Activated naive CD8-positive, alpha-beta T cell treated with anti-CD3 and anti-CD28 coated beads for 36 hours (primary cell): ENCODE measurements at places on chromosomes 2 and 18. TPM values are rescaled to one million over a fixed set of nuclear protein-coding genes. Genes with fewer than 3 reads are reported as not detected.
A peak's percentile ranks its signal among the peaks of the same experiment; 100 is the strongest.

The SH3RF3 gene
- 2.5 TPM for total RNA-seq

The RAD51AP2 gene
- total RNA-seq: not detected

The FBXO11 gene
- total RNA-seq: 36.4 TPM

The COPS7B gene
- 55.2 TPM for total RNA-seq

The ANKRD62 gene
- total RNA-seq: not detected

The VWA3B gene
- not detected for total RNA-seq

The LIPG gene
- 0.45 TPM for total RNA-seq

DNA sequence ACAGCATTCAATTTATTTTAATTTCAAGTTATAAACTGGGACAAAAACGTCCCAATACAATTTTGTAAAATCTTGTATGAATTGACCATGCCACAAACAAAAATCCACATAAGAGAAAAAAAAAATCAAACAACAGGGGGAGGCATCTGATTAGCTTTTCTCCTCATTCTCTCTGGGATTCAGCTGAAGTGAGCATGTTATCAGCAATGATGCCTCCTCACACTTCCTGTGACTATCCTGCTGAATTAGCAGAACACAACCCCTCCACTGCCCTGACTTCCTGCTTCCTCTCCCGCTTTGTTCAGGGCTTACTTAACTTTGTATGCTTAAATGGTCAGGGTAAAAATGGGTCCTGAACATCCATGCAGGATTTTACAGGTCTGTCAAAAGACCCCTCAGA, 132.2 kb upstream of the ITGB6 start:
- peak overlapping the region; percentile 67 for H3K27ac ChIP-seq
- H3K27me3 ChIP-seq: no peaks in the 10 kb centered on the region

GRCh38 chr2:157760949-157761348, 115.2 kb downstream of the ACVR1 start:
- DNase-seq: no peak
- no peak overlapping the region for H3K4me3 ChIP-seq
- no peaks in the 10 kb centered on the region for H3K27me3 ChIP-seq
- no peaks in the 10 kb centered on the region for H3K4me1 ChIP-seq

- no peak overlapping the region for H3K27ac ChIP-seq
- no peak for DNase-seq
- H3K4me1 ChIP-seq: peaks cover 10% of the 10 kb centered on the region
- no peak overlapping the region for H3K4me3 ChIP-seq
- H3K36me3 ChIP-seq: peaks cover 2% of the 10 kb centered on the region
These were observed 246.4 kb upstream of the PXDN start for GRCh38 chr2:1990724-1991123.

- no peak for DNase-seq
- H3K36me3 ChIP-seq: no peaks in the 10 kb centered on the region
- H3K27ac ChIP-seq: no peak overlapping the region
- no peaks in the 10 kb centered on the region for H3K27me3 ChIP-seq
- H3K4me3 ChIP-seq: no peak overlapping the region
These were observed 165.0 kb downstream of the ZEB2 start for GRCh38 chr2:144354953-144355352.

- H3K36me3 ChIP-seq: peaks cover 17% of the 10 kb centered on the region
- no peak overlapping the region for H3K27ac ChIP-seq
- DNase-seq: no peak
- peaks cover 13% of the 10 kb centered on the region for H3K4me1 ChIP-seq
- H3K4me3 ChIP-seq: no peak overlapping the region
These were observed 2.8 kb downstream of the WDR54 start for GRCh38 chr2:74424139-74424992.

- peaks cover 41% of the 10 kb centered on the region for H3K4me1 ChIP-seq
- DNase-seq: no peak
- peaks cover 14% of the 10 kb centered on the region for H3K36me3 ChIP-seq
- no peak overlapping the region for H3K27ac ChIP-seq
- H3K27me3 ChIP-seq: no peaks in the 10 kb centered on the region
- no peak overlapping the region for H3K4me3 ChIP-seq
These were observed 215.4 kb upstream of the ITGA4 start for GRCh38 chr2:181241797-181242196.

- H3K4me3 ChIP-seq: no peak overlapping the region
- no peaks in the 10 kb centered on the region for H3K27me3 ChIP-seq
- peaks cover 17% of the 10 kb centered on the region for H3K4me1 ChIP-seq
- H3K27ac ChIP-seq: no peak overlapping the region
- no peak for DNase-seq
These were observed 21.0 kb upstream of the RHOB start for GRCh38 chr2:20425884-20426283.

DNA sequence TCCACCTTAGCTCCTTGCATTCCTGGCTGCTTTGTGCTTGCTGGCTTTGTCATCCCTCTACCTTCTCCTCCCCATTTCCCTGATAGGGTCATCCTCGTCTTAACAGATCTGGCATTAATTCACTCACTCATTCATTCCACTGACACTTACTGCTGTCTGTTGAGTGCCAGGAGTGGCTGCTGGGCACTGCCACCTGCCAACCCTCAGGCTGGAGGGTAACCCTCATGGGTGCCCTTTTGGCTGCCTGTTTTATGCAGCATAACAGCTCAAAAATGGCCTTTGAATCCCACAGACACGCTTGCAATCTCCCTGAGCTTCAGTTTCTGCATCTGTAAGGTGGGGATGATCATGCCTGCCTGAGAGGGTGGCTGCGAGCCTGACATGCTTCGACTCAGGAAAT, 25.2 kb downstream of the FHOD3 start:
- DNase-seq: no peak
- no peaks in the 10 kb centered on the region for H3K4me1 ChIP-seq
- peaks cover 2% of the 10 kb centered on the region for H3K36me3 ChIP-seq
- H3K27me3 ChIP-seq: peaks cover 33% of the 10 kb centered on the region
- no peak overlapping the region for H3K27ac ChIP-seq

DNA sequence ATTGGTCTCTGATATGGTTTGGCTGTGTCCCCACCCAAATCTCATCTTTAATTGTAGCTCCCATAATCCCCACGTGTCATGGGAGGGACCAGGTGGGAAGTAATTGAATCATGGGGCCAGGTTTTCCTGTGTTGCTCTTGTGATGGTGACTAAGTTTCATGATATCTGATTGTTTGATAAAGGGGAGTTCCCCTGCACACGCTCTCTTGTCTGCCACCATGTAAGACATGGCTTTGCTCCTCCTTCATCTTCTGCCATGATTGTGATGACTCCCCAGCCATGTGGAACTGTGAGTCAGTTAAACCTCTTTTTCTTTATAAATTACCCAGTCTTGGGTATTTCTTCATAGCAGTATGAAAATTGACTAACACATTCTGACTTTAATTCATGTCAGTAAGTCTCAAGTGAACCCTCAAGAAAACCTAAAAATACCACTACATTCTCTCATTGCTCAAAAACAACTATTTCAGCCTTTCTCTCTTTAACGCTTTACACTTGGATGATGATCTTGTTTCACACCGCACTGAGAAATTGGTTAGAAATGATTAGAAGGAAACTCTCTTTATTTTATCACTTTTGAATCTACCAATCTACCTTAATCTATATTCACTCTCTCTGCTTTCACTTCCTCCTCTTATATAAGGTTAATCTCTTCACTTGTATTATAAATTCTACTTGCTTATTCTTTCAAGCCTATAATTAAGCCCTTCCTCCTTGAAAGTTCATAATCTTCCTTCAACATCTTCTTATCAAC, 110.1 kb downstream of the GALR1 start:
- H3K36me3 ChIP-seq: peaks cover 2% of the 10 kb centered on the region
- no peaks in the 10 kb centered on the region for H3K4me1 ChIP-seq
- no peak for DNase-seq
- H3K27me3 ChIP-seq: peaks cover 53% of the 10 kb centered on the region
- no peak overlapping the region for H3K4me3 ChIP-seq

GRCh38 chr2:144937066-144937465, 417.1 kb upstream of the ZEB2 start:
- no peaks in the 10 kb centered on the region for H3K36me3 ChIP-seq
- no peak overlapping the region for H3K4me3 ChIP-seq
- peaks cover 4% of the 10 kb centered on the region for H3K27me3 ChIP-seq
- no peak overlapping the region for H3K27ac ChIP-seq
- H3K4me1 ChIP-seq: no peaks in the 10 kb centered on the region
- no peak for DNase-seq

DNA sequence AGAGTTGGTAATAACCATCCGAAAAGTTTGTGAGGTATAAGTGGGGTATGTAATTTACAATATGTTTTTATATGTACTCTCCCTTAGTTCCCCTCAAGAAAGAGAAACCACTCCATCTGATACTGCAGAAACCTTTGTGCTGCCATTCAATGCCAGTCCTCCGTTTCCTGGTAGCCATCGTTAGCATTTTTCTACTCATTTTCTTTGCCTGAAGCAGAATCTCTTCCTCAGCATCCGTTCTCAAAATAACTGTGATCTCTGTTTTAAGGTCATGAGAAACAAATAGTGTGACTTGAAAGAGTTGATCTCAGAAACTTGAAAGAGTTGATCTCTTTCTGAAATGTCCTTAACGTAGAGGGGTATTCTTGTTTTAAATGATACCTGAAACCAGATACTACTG, 996 bp downstream of the PTCD3 start:
- no peaks in the 10 kb centered on the region for H3K27me3 ChIP-seq
- peaks cover 43% of the 10 kb centered on the region for H3K4me1 ChIP-seq
- no peak for DNase-seq
- peaks cover 48% of the 10 kb centered on the region for H3K36me3 ChIP-seq
- H3K27ac ChIP-seq: peak overlapping the region; percentile 99

- no peak for DNase-seq
- no peaks in the 10 kb centered on the region for H3K4me1 ChIP-seq
These were observed 148.5 kb downstream of the GFPT1 start for GRCh38 chr2:69238449-69239031.
